COLO829 (cell line): ENCODE measurements at places on chromosomes 3 and 15.
A peak's percentile ranks its signal among the peaks of the same experiment; 100 is the strongest.

DNA sequence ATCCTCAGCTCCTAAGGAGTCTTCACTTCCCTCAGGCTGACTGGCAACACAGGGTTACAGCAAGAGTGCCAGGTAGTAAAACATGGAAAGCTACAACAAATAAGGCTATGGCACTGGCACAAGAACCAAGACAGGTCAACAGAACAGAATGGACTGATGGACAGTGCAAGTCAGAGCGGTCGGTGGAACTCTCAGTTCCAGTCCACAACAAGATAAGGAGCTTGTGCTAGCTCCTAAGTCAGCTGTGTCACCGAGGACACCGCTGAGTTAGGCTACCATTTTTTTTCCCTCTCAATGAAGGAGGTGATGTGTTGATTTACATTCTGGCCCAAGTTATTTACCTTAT lies 55.9 kb upstream of the LIMD1 start:
- DNase-seq, result no peak

- DNase-seq, result no peak
Observed at GRCh38 chr15:33150971-33151370, 43.5 kb downstream of the FMN1 start.

DNA sequence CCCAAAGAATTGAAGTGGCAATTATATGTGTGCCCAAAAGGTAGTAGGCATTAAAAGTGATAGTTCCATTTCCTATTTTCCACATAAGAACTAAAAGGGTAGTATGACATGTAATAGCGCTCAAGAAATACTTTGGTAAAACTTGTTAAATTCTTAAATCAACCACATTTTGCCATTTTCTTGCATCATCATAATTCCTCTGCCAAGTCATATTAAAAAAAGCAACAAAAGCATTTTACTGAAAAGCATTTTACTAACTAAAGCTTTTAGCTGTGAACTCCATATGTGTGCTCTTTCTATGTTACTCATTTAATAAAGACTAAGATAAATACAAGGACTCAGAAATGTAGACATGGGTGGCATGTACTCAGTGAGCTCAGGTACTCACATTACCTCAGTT lies 70.1 kb downstream of the GPR160 start:
- no peak for DNase-seq

DNA sequence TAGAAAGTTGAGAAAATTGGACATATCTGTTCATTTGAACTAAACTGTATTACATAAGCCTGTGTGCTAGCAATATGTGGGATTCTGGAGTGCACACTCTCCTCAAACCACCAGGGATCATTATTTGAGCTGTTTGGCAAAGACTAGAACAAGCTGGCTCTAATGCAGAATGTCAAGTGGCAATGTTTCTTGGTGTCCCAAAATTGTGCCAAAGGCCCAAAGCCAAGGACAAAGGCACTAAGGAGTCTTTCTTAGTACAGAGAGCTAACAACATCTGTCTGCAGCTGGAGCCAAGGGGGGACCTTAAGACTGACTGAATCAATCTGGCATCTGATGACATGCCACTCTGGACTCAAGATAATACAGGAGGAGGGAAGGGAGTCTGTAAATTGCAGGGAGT lies 76.7 kb upstream of the STRIT1 start:
- no peak for DNase-seq

- no peak for DNase-seq
Observed at GRCh38 chr3:179074656-179075055, 3.0 kb upstream of the ZMAT3 start.

DNA sequence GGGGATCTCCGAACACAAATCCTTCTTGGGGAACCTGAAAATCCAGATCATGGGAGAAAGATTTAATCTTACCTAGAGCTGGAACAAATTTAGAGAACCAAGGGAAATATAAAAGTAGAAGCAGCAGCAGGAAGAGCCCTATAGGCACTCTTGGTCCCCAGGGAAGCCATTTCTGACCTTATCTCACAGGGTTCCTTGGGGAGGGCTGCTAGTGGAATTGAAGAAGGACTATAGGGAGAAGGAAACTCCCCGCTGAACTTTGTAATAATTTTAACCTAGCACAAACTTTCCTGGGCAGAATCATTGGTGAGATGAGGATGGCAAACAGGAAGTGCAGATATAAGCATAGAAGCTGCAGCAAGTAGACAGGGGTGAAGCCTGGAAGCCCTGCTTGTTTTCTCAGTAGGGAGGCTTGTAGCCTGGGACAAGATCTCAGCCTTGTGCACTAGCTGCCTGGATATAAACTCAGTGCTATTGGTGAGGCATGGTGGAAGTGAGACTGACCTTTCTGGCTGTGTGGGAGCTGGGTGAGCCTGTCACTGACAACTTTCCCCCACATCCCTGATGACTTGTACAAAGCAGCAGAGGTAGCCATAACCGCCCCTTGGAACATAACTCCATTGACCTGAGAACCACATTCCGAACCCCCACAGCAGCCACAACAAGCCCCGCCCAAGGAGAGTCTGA lies 343.0 kb upstream of the TGFBR2 start:
- no peak for DNase-seq

GRCh38 chr15:62866366-62866765 lies 176.2 kb upstream of the TPM1 start:
- no peak for DNase-seq

GRCh38 chr3:56880720-56881575 lies 79.2 kb upstream of the ARHGEF3 start:
- no peak for DNase-seq

DNA sequence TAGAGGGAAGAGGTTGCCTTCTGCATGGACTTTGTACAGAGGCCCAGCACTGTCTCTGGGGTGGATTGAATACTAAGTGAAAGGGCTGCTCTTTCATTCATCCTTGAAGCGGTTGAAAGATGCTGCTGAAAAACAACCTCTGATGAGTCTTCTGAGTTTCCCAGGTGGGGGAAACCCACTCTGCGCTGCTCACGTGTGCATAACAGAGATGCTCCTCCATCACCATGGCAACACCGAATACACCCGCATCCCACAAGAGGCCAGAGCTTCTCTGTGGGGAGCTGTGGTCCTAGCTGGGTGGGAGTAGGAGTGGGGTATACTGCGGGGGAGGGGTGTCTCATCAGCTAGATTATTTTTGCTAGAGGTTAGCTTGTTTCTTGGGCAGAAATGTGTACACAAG lies 6.1 kb upstream of the SYN2 start:
- no peak for DNase-seq

DNA sequence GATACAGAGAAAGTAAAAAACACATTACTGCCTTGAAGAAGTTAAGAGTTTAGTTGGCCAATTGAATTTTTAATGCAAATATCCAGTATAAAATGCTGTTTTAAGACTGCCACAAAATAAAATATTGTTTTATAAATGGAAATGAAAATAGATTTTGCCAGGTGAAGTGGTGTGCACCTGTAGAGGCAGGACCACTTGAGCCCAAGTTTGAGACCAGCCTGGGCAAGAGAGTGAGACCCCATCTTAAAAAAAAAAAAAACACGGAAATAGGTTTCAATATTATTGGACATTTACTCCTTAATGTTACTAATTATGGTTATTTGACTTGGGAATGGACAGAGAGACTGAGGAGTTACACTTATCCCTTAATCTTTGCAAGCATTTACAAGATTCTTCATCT lies 1.9 kb downstream of the PIGB start:
- no peak for DNase-seq

GRCh38 chr3:64459711-64460110 lies 228.1 kb downstream of the ADAMTS9 start:
- DNase-seq, result no peak

- no peak for DNase-seq
Observed at GRCh38 chr3:105532251-105532650, 165.5 kb downstream of the ALCAM start.

- DNase-seq, result no peak
Observed at GRCh38 chr3:148218222-148218621, 479.5 kb upstream of the AGTR1 start.

DNA sequence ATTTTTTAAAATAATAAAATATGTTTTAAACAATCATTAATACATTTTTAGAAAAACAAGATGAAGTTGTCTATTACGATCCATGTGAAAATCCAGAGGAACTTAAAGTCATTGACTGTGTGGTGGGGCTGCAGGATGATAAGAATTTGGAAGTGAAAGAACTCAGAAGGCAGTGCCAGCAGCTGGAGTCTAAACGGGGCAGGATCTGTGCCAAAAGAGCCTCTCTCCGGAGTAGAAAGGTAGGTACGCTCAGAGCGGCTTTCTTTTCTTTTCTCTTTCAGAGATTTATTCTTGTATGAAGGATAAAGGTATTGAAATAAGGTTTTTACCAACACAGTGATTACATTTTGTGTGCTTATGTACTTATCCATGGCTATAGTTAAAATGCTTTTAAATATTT lies 13.6 kb downstream of the WHAMM start:
- DNase-seq, result no peak

GRCh38 chr3:177286034-177286433 lies 88.8 kb upstream of the TBL1XR1 start:
- no peak for DNase-seq

DNA sequence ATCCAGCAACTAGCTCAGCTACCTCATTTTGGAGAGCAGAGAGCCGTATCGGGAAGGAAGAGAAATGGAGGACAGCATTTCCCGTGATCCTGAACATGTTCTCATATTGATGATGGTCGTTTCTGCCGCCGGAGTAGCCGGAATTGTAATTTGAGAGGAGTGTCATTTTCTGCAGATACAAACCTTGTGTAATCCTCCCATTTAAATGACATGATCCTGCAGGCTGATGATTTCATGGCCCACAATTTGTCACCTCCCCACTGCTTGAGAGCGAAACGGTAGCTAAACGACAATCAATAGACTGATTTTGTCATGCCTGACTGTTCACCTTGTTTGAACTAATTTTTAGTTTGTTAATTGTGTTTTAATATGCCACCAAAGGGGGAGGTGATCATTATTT lies 126.5 kb upstream of the CNTN6 start:
- DNase-seq, result no peak

GRCh38 chr3:195250473-195251251 lies 20.3 kb downstream of the XXYLT1 start:
- no peak for DNase-seq

DNA sequence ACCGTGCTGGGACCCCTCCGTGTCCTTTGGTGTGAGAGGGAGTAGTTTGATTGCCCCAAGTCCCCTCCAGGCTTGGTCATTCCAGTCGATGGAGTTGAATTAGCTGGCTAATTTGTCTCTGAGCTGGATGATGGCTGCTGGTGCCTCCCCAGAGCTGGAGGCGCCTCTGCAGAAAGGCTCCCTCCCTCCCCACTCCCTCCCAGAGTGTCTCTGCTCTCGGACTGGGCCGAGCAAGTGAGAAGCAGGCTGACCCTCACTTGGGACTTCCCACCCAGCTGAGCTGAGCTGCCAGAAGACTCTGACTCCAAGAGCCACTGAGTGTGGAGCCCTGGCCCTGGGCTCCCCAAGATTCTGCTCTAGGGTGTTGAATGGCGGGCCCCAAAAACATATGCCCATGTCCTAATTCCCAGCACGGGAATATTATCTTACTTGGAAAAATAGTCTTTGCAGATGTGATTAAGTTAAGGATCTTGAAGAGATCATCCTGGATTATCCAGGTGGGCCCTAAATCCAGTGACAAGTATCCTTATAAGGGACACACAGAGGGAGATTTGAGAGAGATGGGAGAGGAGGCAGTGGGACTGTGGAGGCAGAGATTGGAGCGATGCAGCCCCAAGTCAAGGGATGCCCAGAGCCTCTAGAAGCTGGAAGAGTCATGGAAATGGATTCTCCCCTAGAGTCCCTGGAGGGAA lies 60.7 kb upstream of the TLE3 start:
- no peak for DNase-seq

DNA sequence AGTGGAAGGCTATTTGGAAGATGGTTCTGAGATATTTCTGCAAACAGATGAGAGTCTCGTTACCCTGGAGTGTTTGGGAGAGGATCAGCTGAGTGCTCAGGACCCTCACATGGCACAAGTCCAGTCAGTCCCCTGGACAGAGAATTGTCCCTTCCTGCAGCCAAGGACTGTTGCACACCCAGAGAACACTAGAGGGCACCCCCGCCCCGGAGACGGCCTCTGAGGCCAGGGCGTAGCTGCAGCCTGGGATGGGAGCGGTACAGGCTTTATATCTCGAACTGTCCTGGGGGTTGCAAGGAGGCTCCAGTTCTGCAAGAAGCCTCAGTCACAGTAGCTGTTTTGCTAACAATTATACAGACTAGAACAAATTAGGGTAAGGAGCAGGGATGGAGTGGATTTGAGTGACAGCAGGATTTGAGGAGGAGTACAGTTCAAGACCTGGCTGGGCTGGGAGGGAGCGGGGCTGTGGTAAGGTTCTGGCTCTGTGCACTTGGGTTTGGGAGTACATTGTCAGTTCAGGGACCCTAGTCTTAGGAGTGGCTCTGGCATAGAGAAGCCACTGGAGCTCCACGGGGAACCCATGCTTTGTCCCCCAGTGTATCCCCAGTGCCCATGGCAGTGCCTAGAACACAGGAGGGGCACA lies 67.6 kb upstream of the HACD2 start:
- DNase-seq, result peak; percentile 88

GRCh38 chr3:107413264-107413663 lies 36.0 kb downstream of the CCDC54 start:
- DNase-seq, result no peak

DNA sequence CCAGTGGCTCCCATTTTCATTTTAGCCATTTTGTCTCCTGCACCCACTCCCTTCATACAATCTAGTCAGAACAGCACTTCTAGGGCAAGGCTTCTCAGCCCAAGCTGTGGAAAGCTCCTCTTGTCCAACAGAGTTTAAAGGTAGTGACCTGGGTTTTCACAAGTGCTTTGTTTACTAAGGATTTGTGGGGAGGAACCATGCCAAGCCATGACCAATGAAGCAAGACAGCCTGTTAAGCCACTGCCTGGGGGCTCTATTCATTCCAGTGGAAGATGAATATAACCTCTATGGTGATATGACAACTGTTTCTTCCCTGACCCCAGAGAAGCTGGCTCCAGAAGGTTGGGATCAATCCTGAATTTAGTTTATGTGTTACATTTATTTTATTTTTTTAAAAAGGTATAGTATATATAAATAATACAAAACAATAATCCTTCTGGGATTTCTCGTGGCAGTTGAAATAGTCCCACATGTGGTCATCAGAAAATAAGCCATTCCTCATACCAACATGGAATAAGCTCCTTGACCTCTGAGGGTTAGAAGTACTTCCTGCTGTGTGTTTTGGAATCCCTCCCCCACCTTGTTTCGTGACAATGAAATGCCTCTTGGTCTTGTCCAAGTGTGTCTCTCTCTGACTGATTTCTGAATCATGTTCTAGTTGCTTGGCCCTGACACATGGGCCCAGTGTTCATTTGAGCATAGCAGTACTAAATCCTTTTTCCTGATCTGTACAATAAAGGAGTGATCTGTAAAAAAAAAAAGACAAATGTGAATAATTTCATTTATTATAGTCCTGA lies 13.3 kb upstream of the THUMPD3 start:
- peak; percentile 25 for DNase-seq

- DNase-seq, result no peak
Observed at GRCh38 chr3:119173325-119173724, at the start of gene UPK1B. Gene UPK1B, plus strand, starts transcription at chr3:119173598. Its CDS starts 13,144 bp downstream, at chr3:119186742.

- peak; percentile 53 for DNase-seq
Observed at GRCh38 chr3:161171113-161171512, 50.0 kb upstream of the NMD3 start.

GRCh38 chr15:64017082-64017588 lies 29.1 kb downstream of the DAPK2 start:
- no peak for DNase-seq

- DNase-seq, result no peak
Observed at GRCh38 chr15:93848490-93848889, 382.9 kb upstream of the MCTP2 start.

GRCh38 chr3:119289404-119289770 lies 4.8 kb upstream of the ARHGAP31 start:
- no peak for DNase-seq
